ENCODE measurements at places on chromosomes 11 and 22.

GRCh38 chr11:134065381-134065780 lies 3.5 kb upstream of the JAM3 start:
- no peak for DNase-seq

DNA sequence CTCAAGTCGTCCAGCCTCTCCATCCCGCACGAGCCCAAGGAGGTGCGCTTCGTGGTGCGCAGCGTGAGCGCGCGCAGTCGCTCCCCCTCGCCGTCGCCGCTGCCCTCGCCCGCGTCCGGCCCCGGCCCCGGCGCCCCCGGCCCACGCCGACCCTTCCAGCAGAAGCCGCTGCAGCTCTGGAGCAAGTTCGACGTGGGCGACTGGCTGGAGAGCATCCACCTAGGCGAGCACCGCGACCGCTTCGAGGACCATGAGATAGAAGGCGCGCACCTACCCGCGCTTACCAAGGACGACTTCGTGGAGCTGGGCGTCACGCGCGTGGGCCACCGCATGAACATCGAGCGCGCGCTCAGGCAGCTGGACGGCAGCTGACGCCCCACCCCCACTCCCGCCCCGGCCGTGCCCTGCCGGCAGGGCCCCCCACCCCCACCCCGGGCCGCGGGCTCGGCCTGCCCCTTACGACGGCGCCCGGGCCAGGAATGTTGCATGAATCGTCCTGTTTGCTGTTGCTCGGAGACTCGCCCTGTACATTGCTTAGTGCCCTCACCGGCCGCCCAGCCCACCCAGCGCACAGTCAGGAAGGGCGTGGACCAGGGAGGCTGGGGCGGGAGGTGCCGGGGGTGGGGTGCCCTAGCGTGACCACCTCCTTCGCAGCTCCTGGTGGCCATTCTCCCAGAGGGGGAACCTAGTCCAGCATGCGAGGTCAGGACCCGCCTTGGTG lies 6.9 kb upstream of the ACR start:
- DNase-seq: no peak

GRCh38 chr22:45001653-45002052 lies 8.2 kb downstream of the PHF21B start:
- no peak for DNase-seq

- no peak for DNase-seq
These were observed 53.0 kb downstream of the MPPED1 start for GRCh38 chr22:43464809-43465208.

DNA sequence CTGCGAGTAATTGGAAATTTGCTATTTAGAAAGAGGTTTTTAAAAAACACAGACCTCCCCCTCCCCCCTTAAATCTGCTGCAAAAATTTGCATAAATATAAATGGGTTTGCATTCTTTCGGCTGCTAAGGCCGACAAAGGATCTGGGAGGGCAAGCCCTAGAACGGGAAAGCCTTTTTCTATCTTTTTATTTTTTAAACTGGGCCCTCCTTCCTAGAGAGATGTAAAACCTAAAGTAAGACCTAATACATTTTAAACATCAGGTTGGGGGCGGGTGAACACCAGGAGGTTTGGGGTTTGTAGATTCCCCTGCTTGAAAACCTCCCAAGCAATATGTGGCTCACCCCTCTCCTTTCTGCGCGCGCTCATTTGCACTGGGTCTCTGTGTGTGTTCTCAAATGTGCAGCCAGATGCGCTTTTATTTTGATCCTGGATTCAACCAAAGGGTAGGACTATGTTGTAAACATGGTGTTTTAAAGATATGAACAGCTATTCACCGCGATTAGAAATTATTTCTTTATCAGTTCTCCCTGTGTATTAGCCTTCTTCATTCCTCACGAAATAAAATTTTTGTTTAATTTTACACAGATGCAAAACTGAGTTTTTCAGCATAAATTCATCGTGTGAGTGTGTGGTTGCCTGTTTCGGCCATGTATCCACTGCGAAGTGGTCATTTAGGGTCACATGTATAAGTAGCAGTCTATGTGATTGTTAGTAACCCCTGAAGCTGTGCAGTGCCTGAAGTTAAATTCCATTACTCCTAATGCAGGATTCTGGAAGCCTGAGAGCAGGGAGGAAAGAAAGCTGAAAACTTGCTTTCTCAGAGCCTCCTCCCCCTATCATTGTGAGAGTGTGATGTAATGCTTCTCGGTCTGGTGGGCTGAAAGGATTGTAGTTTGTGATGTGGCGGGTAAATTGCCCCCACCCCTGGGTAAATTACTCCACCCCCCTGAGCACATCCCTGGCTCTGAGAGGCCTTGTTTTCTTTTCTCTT lies 988 bp downstream of the TNRC6B start:
- DNase-seq: no peak

DNA sequence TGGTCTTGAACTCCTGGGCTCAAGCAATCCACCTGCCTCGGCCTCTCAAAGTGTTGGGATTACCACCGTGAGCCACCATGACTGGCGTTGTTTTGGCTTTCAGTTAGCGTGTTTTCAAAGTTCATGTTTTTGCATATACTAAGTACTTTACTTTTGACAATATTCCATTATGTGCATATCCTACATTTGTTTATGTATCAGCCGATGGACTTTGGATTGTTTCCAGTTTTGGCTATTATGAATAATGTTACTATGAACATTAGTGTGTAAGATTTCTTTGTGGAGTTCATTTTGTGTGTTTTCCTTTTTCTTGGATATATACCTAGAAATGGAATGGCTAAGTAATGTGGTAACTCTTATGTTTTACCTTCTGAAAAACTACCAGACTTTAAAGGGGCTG lies 9.9 kb downstream of the CSTF3 start:
- DNase-seq: no peak

DNA sequence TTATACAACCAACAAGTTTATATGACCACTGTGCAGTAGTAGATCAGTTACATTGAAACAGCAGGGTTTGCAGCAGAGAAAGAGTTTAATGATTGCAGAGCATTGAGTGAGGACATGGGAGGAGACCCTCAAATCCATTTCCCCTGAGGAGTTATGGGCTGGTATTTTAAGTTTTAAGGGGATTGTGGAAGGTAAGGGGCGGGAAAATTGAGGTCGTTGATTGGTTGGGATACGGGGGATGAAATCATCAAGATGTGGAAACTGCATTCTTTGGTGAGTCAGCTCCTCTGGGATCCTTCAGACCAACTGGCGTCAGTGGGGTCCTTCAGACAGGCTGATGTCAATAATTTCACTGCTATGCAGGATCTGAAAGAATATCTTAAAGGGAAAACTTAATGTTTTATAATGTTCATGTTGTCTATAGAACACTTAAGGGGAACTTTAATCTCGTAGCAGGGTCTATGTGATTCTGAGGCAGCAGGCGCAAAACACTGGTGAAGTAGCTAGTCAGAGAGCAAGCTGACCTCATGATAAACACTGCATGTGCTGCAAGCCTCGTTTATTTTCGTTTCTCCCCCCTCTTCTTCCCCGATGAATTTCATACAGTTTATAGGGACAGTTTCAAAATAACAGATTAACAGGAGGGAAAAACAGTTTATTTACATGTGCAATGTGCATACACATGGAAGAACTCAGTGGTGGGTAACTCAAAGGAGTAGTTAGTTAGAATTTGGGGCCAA lies 17.4 kb upstream of the BACE1-AS start:
- no peak for DNase-seq

- DNase-seq: no peak
These were observed 7.6 kb upstream of the FOLR3 start for GRCh38 chr11:72127923-72128322.

- DNase-seq: no peak
These were observed 2.0 kb upstream of the LMO2 start for GRCh38 chr11:33893711-33894397.

DNA sequence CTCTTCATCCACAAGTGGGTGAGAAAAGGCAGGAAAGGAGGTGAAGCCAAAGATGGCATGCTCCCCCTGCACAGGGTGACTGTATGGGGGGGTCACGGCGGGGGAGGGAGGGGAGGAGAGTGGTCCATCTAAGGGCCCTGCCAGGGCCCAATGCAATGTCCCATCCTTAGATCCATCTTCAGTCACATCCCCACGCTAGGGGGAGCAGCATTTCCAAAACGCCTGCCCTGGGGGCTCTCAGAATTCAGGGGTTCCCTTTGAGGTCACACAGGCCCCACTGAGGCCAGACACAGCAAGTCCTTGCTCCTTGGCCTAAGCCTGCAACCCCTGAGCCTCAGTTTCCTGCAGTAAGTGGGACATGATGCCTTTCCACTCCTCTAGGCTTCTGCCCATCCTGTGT lies 52.4 kb downstream of the RTN4R start:
- DNase-seq: no peak

DNA sequence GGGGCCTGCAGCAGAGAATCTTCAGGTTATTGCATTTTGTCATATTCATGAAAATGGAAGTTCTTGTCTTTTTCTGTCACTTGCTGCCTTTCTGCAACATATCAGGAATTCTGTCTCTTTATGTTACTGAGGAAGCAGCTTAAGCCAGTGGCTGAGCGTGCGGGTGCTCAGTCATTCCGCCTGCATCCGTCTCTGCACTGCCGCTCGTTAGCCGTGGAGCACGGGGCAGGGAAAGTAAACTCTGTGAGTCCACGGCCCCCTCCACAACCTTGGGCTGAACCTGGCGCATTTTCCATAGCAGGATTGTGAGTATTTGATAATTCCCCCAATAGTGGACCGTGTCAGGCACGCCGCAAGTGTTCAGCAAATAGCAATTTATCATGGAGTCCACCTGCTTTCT lies 1007.7 kb downstream of the BRD1 start:
- no peak for DNase-seq

- no peak for DNase-seq
These were observed 8.6 kb downstream of the TAB1 start for GRCh38 chr22:39408173-39408572.

DNA sequence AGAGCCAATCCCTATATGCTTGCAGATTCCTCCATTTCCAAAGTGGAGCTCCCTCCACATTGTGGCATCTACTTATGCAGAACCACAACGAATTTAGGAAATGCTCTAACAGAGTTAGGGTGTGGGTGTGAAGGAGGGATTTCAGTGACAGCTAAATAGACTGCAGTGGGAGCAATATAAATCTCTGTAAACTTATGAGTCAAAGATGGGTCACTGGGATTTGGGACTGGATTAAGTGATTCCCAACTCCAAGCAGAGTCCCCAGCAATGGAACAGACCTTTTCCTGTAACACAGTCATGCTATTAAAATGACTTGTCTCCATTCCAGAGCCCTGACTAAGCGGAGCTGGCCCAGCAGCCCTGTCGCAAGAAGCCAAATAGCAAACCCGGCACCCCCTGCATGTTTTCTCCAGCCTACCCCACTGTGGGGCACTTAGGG lies 36.6 kb downstream of the RPL27A start:
- no peak for DNase-seq

GRCh38 chr11:43639920-43640319 lies 40.6 kb upstream of the HSD17B12 start:
- no peak for DNase-seq

DNA sequence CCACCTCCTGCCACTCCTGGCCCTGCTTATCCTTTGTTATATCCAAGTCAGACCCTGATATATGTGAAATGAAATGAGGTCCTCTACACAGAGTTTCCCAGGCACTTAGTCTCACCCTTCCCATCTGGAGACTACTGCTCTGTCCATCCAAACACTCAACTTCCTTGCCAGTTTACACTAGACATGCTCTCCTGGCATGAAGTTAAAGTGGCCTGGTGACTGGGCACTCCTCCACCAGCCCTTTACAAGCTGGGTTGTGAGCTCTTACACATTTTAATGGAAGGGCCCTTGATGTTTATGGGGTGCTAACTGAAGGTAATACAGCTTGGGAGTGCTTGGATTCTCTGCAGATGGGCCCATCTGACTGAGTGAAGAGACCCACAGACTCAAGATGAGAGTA lies 216.1 kb upstream of the NARS2 start:
- no peak for DNase-seq

GRCh38 chr11:58024601-58025091 lies 965 bp downstream of the OR9Q1 start:
- DNase-seq: no peak

DNA sequence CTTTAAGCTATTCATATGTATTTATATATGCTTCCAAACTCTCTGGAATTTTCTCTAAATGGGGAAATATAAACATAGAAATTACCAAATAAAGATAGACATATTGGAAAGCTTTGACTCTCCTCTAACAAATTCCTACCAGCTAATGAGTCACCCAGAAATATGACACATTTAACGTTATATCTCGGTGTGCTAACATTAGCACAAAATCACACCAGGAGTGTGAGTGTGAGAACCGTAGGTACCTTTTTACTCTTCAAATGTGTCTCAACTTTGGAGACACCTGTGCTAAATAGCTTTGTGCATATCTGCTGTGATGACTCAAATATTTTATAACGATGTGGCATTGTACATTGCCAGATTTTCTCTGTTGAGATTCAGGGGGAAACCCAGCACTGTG lies 714.4 kb downstream of the METTL15 start:
- DNase-seq: no peak

- DNase-seq: no peak
These were observed 1.6 kb downstream of the APLP2 start for GRCh38 chr11:130071211-130071712.

DNA sequence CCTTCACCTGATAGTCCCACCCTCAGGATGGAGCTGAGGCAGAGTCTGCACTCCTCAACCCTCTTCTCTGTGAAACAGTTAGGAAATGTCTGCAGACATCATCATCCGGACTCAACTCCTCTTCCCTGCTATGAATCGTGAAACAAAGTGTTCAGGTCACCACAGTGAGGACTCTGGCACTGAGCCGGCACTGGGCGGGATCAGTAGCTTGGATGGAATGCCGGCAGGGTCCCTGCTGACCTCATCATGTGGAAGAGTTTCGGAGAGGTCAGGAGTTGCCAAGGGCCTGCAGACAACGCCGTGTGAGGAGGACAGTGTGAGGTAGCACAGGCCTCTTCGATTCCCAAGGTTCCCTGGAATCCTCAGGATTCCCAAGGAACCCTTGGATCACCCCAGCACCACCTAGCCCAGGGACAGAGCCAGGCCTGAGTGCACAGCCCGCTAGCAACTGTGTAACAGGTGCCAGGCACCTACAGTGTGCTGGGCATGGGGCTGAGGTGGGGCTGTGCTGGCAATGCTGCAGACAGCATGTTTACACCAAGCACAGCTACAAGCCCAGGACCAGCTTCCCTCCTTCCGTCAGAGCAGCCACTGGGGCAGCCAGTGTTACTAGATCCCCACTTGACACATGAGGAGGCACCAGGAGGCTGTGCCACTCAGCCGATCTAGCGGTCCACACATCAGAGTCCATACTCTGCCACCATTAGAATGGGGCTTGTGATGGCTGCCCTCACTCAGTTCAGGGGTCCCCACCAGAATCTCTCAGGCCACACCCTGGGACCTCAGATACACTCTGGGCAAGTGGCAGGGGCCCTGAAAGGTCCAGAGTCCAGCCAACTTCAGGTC lies 693 bp upstream of the LINC01488 start:
- no peak for DNase-seq

- no peak for DNase-seq
These were observed 43.2 kb downstream of the USP47 start for GRCh38 chr11:11884774-11885481.

DNA sequence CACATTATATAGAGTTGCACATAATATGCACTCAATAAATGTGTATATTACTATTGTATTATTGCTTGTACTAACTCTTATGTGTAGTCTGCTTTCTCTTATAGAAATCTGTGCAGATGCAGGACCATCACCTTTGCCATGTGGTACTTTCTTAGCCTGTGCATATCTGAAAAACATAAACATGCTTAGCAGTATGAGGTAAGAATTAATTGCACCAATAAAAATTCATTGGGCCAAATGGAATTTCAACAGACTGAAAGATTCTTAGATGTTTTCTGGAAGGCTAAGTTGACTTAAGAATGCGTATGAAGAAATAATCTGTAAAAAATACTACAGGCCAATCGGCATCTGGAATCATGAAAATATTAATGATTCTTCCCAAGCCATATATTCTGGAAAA lies 55.3 kb downstream of the TRPC6 start:
- no peak for DNase-seq

GRCh38 chr11:113998574-113998973 lies 23.7 kb downstream of the HTR3A start:
- DNase-seq: no peak

Data from stimulated activated CD8-positive, alpha-beta memory T cell treated with anti-CD3 and anti-CD28 coated beads, Interleukin-4, amount 100 ng/mL, for 1 hour (primary cell).